ENCODE measurements at places on chromosomes 7 and 10.

- DNase-seq, result no peak
Measured at GRCh38 chr7:132697003-132697402, 120.7 kb upstream of the PLXNA4 start.

GRCh38 chr7:70314221-70314620 lies 715.9 kb downstream of the AUTS2 start:
- DNase-seq, result no peak

DNA sequence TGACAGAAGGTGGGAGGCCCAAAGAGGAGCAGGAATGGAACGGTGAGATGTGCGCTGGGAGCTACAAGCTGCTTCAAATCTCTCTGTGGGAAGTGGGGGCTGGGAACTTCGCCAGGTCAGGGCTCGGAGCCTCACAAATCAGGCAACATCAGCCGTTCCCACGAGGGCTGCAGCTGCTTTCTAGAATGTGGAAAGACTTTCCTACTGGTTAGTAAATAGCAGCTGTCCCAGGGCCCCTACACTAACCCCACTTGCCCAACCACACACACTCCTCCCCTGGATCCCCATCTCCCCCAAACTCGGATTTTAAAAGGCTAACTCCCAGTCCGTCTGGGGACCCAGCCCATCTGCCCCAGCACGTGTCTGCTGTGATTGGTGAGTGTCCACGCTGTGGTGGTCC lies 40.6 kb upstream of the PITRM1 start:
- DNase-seq, result no peak

DNA sequence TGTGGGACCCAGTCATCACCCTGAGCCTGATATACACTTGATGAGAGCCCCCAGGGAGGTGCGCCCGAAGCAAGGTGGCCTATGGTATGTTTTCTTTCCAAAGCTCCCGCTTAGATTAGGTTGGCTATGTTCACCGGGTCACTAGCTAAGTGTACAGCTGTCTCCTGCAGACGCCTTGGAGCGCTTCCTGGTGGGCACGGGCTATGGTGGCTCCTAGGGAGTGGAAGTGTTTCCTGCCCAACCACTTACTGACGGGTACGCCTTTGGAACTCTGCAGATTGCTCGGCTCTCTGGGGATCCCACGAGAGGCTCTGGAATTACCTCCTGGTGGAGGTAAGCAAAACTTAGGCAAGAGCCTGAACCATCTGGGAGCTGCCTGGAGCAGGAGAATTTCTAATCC lies 83.6 kb upstream of the CXCL12 start:
- no peak for DNase-seq

GRCh38 chr7:29459589-29459988 lies 104.0 kb upstream of the PRR15 start:
- no peak for DNase-seq

GRCh38 chr10:72107325-72108003 lies 19.1 kb upstream of the SPOCK2 start:
- no peak for DNase-seq

DNA sequence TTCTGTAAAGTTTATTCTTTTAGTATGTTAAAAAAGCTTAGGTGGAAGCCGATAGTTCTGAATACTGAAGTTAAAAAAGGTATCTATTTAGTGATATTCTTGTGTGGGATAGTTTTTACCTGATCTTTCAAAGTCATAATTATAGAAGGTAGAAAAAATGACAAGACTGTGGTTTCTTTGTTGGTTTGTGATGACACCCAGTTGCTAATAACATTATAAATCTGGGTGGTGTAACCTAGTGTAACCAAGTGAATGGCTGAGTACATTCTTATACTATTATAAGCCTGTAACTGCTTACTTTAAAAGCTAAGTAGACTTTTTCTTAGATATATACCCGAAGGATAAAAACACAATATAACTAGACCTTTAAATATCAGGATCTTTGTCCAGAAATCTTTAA lies 2.3 kb downstream of the CDK13 start:
- peak; percentile 70 for DNase-seq

GRCh38 chr10:3290550-3290949 lies 118.0 kb upstream of the PITRM1 start:
- DNase-seq, result no peak

GRCh38 chr7:104960741-104961448 lies 53.1 kb upstream of the KMT2E start:
- no peak for DNase-seq

GRCh38 chr7:138654616-138655015 lies 46.5 kb downstream of the SVOPL start:
- no peak for DNase-seq

DNA sequence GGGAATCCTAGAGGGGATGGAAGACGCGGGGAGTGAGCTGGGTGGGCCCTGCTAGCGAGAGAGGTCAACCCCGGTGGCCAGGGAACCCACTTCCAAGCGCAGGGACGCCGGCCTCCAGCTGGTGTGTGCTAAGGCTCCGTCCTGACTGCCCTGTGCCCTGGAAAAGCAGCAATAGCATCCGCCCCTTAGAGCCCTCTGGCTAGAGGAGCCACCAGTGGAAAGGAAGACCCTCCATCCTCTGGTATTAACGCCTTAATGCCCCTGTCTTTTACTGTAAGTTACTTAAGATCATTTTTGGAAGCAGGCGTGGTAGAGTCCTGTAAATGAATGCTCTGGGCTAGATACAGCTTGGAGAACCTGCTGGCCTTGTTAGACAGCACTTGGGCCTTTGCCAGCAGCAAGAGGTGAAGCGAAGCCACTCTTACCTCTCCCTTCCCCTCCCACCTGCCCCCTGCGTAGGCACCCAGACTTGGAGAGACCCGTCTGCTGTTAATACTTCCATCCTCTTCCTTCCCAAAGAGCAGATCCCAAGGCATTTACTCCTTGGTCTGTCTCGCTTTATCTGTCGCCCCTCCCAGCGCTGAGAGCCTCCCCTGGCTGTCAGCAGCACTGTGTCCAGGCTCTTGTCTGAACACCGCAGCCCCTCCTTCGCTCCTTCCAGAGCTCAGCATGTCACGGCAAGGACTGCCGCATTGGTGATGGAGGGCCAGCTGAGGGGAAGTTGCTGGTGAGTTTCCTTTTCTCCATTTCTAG lies 4.6 kb downstream of the REPIN1 start:
- no peak for DNase-seq

GRCh38 chr7:110600956-110601355 lies 490.0 kb upstream of the LRRN3 start:
- no peak for DNase-seq

DNA sequence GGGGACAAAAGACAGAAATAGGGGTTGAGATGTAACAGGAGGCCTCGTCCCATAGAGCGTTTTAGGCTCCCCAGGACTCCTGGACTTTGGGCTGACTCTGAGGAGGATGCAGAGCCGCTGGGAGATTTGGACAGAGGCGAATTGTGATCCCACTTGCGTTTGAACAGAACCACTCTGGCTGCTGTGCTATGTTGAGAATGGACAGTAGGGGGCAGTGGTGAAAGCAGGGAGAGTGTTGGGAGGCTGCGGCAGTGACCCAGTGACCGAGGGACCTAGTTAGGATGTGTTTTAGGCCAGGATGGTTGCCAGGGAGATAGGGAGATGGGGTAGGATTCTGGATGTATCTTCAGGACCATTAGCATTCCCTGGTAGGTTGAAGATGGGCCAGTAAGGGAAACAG lies 271.6 kb downstream of the CCDC3 start:
- DNase-seq, result peak; percentile 37

DNA sequence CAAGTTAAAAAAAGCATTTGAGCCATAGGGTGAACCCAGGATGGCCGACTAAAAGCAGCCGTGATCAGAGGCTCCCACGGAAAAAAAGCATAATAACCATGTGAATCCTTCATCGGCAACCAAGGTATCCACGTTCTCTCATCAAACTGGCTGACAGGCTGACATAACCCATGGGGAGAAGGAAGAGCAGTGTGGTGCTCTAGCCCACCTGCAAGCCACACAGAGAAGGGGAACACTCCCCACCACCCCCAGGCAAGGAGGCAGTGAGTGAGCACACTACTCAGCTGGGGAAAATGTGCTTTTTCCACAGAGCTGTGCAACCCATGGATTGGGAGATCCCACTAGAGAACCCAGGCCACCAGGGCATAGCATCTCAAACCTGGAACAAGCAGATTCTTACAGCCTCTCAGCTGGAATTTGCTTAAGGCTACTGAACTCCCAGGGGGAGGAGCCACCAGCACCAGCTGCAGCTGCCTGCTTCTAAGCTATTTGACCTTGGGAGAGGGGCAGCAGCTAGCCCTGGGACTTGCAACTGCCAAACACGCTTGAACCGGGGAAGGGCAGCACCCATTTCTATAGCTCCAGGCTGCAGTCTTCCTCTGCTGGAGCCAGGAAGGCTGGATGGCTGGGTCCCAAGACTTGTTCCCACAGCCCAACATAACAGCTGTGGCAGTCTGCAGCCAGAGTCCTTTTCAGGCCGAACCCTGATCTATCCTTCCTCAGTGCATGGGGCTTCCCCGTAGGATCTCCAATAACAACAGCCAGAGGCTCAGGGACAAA lies 178.2 kb upstream of the NRG3 start:
- no peak for DNase-seq

DNA sequence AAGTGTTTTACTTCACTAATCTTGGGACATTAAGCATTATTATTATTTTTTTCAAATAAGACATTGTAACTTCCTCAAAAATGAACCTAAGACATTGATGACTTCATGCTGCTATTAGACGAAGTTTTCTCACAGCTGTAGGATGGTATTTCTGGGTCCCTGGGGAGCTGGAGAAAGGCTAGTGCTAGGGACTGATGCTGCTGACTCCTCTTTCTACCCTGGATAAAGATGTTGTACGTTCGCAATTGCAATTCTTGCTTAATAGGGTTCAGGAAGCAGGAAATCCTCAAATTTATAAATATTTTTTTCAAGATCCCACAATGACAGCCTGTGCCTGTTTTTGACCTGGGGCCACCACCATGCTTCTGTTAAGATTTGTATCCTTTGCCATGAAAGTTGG lies 526.0 kb downstream of the CCSER2 start:
- no peak for DNase-seq
